Activated CD4-positive, alpha-beta memory T cell treated with anti-CD3 and anti-CD28 coated beads, Interleukin-2, amount 10 ng/mL, durations not matched to agents 7 days and 5 days (primary cell): ENCODE measurements at places on chromosomes 1 and 21.

DNA sequence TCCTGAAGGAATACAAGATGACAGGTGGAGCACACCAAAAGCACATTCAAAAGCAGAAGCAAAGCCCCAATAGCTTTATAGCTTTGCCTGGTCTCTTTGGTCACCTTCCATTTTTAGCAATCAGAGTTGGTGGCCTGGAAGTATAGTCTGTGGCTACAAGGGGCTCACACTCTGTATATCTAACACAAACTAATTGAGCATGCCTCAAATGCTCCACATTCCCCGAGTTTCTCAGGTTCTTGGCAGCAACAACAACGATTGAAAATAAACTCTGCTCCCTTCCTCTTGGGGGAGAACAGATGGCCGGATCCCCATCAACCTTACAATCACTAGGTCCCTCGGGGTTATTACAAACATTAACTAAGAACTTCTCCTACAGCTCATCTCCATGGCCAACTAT is 24.9 kb upstream of the TADA1 start:
- no peak for DNase-seq

DNA sequence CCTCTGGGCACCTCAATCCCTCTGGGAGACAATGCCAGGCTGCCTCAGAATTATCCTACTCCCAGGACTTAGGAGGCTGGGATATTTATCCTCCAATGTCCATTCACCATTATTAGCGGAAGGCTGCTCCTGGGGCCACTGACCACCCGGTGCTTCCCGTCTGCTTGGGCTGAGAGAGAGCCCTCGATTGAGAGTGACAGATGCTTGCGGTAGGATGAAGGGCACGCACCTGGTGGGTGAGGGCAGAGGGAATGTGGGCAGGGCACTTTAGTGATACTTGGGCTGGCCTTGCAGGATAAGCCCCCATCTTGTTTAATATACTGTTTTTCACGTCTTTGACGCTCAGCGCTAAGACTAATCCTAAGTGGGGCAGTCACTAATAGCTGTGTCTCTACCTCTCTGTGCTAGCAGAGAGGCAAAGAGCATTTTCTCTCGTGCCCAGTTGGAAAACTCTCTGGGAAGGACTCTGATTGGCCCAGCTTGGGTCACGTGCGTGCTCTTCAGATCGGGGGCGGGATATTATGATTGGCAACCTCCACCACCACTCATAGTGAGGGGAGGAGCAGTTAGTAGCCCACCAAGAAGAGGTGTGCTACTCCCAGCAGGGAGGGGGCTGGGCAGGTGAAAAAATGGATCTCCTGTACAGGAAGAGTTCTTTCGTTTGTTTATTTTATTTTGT is 10.6 kb upstream of the PARS2 start:
- no peak for DNase-seq

- DNase-seq: no peak
These were observed 11.0 kb upstream of the SERBP1 start for GRCh38 chr1:67441183-67441582.

DNA sequence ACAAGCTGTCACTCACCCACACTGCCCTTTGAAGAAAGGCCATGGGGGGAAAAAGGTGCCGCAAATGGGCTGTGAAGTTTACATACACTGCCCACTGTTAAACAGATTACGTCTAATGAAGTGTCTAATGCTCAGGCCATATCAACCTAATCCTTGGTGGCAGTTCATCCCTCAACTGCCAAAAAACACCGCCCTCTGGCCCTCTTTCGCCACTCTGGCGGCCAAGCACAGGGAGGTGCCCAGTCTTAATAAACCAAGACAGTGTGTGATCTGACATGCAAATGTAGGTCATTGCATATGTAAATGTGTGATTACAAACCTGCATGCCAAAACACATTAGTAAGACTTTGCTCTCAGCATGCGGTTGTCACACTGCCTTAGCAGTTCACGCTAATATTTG is 89.5 kb downstream of the NEK7 start:
- no peak for DNase-seq

DNA sequence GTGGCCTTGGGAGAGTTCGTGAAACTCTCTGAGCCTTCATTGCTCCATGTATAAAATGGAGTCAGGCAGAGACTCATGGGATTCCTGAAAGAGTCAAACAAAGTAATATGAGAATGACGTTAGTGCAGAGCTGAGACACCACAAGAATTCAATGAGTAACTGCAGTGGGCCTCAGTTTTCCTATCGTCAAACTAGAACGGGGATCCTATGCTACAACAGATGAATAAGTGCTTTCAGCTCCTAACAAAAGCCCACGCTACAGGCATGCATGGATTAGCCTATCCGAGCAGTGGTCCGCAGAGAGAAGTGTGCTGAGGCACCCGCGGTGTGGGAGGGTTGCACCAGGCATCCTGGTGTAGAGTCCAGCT is 124.7 kb downstream of the SYF2 start:
- DNase-seq: no peak

- DNase-seq: no peak
These were observed 176.7 kb downstream of the TTLL7 start for GRCh38 chr1:83822208-83822607.

DNA sequence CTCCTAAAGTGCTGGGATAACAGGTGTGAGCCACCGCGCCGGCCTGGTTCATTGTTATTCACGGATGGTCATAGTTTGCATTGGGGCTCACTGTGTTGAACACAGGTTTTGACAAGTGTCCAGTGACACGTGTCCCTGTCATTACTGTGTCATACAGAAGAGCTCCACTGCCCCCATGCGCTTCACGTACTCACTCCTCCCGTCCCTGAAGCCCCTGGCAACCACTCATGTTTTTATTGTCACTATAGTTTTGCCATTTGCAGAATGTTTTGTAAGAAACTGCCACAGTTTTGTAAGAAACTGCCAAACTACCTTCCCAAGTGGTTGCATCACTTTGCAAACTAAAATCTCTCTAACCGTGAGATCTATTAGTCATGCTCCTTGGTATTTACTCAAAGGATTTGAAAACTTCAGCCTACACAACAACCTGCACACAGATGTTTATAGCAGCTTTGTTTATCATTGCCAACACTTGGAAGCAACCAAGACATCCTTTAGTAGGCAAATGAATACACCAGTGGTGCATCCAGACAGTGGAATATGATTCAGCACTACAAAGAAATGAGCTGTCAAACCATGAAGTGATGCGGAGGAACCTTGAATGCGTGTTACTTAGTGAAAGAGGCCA is 163.2 kb upstream of the COL6A1 start:
- no peak for DNase-seq

GRCh38 chr1:208139434-208140045 is 104.6 kb downstream of the PLXNA2 start:
- no peak for DNase-seq

DNA sequence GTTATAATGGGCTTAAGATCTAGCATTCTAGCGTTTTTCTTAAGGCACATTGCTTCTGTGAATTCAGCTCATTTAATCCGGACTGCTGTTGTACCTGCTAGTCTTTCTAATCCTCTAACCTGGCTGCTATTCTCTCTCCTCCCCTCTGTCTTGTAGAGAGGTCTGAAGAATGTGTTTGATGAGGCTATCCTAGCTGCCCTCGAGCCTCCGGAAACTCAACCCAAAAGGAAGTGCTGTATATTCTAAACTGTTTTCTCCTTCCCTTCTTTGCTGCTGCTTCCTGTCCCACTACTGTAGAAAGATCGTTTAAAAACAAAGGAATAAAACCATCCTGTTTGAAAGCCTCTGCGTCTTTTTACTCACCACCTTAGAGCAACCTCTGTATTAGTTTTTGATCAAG is 37.3 kb downstream of the CDC42 start:
- DNase-seq: no peak

DNA sequence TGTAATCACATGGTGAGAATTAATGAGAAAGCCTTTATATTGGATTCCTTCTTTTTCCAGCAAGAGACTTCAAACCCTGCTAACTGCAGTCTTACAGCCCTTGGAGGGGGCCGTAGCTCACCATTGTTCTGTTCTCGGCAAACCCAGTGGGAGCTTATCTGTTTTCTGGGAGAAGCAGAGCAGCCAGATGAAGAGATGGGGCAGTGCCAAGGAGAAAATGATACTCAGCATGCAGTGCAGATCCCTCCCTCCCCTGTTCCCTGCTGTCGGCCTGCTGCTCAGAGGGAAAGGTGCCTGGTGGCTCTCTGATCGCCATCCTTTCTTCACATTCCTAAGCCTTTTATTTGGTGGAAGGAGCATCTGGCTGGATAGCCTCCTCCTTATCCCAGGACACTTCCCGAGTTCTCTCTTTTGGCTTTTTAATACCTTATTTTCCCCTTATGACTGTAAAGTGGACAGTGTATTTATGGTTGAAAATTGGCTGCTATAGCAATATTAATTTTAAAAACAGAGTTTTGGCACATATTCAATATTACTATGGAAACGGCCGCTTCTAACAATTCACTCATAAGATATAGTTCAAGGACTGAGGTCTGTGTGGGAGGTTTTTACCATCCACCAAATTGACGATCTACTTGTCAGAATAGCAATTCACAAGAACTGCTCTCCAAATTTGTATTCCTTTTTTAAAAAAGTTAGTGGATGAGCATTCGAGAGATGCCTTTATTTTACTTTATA is 203.4 kb downstream of the CRB1 start:
- DNase-seq: no peak

GRCh38 chr1:1359664-1360468 is 1.5 kb upstream of the MXRA8 start:
- DNase-seq: no peak

GRCh38 chr1:187630653-187631380 is 802.1 kb downstream of the PLA2G4A start:
- no peak for DNase-seq

GRCh38 chr1:79235301-79236002 is 228.9 kb upstream of the ADGRL4 start:
- DNase-seq: no peak

DNA sequence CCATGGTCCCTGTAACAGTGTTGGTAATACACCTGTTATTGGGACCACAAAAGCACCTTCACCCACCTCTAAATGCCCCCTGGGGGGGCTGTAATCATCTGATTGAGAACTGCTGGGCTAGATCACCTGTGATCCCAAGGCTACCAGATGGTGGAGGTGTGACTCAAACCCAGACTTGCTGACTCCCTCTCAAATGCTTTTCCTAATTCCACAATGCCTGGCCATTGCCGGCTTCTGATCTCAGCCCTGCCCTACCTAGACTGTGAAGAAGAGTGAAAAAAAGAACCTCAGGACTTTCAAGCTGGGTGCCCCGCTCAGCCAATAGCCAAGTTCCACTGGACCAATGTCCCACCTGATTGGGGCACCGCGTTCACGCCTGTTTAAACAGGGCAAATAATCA is 9.6 kb downstream of the TMEM9 start:
- no peak for DNase-seq

DNA sequence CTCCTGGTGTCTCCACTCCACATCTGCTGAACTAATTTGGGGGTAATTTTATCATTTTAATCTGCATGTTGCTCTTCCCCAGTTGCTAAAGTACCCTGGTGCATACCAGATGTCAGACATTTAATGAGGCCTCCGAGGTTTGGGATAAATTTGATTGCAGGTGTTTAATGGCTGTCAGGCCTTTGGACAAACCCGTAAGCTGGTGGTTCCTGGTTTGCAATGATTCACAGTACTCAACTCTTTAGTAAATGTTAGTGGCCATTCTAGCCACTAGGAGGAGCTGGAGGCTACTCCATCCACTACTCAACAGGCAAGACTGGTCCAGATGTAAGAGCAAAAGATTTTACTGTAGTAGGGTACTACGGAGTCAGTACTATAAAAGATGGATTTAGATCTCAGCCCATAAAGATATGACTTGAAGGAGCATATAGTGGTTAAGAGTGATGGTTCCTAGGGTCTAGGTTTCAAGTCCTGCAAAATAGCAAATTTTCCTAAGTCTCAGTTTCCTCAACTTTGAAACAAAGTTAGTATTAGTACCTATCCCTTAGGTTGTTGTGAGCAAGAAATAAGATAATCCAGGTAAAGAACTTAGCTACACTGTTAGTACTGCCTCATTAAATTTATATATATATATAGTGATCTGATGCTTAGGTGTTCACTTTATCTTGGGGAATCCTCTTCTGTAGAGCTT is 132.8 kb downstream of the SNX7 start:
- DNase-seq: peak; percentile 52

- DNase-seq: no peak
These were observed 57.3 kb upstream of the MAGI3 start for GRCh38 chr1:113333056-113333455.
